Upper lobe of left lung (tissue), 6 donors: ENCODE measurements at places on chromosomes 4 and X. TPM values are rescaled to one million over a fixed set of nuclear protein-coding genes. Genes with fewer than 3 reads are reported as not detected.
A peak's percentile ranks its signal among the peaks of the same experiment; 100 is the strongest.

The RIPPLY1 gene
- not detected for total RNA-seq

DNA sequence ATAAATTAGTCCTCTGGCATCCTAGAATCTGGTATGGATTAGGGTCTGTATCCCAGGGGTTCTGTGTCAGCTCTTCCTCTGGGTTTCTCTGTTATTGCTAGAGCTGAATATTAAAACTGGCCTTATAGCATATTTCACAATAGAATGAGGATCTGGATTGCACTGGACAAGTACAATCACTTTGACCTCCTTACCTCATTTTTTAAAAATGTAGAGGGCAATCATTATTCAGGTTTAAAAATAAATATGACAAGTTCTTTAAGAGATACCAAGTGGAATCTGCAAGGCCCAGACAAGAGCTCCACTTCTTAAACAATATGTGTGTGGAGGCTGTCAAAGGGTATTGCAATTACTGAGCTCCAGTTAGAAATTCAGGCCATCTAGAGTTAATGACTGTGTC lies 1.4 kb downstream of the PALLD start:
- no peak for DNase-seq

The FGA gene
- total RNA-seq = 30.7 TPM

DNA sequence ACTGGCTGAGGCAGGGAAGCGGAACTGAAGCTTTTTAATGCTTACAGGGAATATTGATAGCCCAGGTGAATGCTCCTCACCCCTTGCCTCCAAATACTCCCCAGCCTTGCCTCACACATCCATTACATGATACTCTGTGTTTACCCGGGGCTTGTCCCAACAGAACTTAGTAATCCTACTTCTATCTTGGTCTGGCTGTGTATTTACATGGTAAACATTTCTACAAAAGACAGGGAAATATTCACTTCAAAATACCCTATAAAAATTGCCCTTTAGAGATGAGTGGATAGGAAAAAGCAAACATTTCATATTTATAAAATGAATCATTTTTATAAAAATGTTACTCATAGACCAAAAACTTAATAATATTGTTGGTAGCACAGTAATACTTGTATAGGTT lies 120.1 kb downstream of the NHS start:
- no peak for DNase-seq

DNA sequence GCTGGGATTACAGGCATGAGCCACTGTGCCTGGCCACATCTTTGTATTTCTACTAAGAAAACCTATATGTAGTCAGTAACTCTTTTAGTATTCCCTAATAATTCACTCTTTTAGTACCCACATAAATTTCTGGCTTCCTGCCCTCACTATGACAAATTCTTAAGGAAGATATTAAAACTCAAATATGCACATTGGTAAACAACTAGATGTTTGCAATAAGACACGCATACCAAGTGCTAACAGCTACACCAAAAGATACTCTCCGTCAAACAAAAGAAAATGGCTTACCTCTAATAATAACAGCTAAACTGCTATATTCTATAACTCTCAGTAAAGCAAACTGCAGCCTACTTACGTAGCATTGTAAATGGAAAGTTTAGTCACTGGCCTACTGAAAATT lies 6.3 kb downstream of the UBA6 start:
- no peak for DNase-seq

The UGT2B15 gene
- not detected for total RNA-seq

DNA sequence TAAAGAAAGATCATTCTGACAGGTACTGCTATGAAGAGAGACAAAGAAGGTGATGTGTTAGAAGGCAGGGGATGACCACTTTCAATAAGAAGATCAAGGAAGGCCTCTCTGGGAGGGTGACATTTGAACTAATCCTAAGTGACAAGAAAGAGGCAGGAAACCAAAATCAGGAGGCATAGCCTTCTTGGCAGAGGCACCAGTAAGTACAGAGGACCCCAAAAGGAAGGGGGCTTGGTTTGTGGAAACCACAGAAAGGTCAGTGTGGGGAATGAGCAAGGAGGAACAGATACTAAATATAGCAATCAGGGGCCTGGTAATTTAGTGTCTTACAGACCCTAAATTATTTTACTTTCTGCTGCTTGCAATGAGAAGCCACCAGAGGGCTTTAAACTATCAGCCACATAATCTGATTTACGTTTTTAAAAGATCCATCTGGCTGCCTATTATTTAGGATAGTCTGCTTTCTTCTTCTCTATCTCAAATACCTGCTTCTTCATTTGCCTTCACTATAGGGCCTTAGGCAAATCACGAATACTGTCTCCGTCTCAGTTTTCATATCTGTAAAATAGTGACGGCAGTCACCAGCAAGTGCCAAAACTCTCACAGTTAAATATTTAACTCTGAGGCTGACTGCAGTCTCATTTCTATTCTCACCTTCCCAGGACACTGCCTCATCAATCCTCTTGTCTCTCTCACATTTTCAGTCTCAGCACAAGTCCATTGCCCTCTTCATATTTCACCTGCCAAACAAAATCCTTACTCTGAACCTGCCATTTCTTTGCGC lies 16.7 kb downstream of the NR3C2 start:
- no peak for DNase-seq

DNA sequence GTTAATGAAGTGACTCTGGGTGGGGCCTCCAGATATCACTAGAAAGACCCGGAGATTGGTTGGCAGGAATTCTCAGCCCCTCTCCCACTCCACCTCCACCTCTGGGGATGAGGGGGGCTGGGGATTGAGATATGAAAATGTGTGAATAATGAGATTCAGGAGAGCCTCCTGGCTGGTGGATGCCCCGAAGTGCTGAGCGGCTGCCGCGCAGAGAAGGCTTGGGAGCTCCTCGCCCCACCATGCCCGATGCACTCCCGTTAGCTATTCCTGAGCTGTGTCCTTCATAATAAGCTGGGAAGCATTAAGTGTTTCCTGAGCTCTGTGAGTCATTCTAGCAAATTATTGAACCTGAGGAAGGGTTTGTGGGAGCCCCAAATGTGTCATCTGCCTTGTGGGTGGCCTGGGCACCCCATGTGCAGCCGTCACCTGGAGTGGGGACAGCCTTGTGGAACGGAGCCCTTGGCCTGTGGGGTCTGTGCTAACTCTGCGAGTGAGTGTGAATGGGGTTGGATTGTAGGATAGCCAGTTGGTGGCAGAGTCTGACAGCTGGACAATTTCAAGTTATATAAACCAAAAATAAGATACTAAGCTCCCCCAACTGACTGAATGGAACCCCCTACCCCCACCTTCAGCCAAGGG lies 4.4 kb upstream of the MAEA start:
- no peak for DNase-seq

GRCh38 chr4:140255467-140255866 lies 101.5 kb upstream of the MAML3 start:
- no peak for DNase-seq

DNA sequence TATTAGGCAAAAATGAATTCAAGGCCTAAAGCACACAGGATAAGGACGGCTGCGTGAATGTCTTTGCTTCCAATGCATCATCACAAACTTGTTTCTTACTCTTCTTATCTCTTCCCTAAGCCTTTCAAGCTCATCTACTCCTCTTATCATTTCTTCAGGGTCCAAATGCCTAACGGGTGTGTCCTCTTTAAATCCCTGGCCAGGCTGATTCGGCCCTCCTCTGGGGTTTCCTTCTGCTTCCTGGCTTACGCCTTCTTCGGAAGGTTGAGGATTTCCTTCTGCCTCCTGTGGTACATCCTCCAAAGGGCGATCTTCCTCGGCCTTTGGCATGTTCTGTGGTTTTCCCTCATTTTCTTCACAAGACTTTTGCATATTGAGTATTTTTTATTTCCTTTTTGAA lies 1.3 kb downstream of the TCEAL8 start:
- no peak for DNase-seq

DNA sequence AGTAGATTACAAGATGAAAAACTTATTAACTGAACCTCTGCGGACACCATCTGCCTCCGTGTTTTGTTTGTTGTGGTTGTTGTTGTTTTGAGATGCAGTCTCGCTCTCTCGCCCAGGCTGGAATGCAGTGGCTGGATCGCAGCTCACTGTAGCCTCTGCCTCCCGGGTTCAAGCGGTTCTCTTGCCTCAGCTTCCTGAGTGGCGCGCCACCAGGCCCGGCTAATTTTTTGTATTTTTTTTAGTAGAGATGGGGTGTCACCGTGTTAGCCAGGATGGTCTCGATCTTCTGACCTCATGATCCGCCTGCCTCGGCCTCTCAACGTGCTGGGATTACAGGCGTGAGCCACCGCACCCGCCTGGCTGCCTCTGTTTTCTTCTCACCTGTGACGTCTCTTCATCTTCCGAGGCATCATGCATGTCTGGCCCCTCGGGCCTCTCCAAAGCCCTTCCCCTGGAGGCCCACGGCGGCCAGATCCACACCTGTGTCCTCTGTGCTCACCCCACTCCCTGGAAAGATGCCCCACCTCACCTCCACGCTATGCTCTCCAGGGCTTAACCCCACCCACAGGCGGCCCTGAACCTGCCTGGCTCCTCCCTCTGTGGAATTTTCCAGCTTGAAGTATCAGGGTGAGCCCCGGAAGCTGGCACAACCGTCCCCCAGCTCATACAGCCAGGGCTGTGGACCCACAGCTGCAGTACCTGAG lies 77.0 kb upstream of the MXD4 start:
- peak; percentile 42 for DNase-seq

- no peak for DNase-seq
Measured at GRCh38 chr4:138680989-138681604, 334.5 kb upstream of the NOCT start.

The SPANXA1 gene
- not detected for total RNA-seq

GRCh38 chrX:69031971-69032391 lies 133.3 kb downstream of the PJA1 start:
- no peak for DNase-seq

The KCNIP4 gene
- not detected for total RNA-seq

The MRFAP1L1 gene
- total RNA-seq = 41.9 TPM

DNA sequence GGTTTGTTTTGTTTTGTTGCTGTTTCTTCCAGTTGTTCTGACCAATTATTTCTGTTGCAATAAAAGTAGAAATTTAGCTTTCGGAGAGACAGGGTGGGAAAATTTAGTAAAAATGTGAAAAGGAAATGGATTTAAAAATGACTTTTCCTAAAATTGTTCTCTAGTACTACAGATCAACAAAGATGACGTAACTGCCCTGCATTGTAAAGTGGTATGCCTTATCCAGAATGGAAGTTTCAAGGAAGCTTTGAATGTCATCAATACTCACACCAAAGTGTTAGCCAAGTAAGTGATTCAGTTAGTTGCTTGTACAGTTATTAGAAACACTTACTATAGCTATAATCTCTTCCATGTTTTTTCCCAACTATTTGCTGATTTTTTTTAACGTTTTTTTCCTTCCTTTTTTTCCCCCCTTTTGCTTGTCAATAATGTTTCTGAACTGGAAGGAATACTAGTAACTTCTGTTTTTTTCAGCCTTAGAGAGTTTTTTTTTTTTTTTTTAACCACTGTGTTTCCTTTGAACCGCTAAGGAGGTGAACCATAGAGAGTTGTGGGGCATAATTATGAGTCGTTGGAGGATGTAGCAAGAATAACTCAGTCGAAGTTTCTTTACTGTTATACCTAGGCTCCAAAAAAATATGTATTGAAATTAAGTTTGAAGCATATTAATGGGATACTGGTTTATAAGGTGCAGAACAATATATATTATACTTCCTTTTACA lies 2.2 kb downstream of the SRP72 start:
- DNase-seq = no peak

- DNase-seq = peak; percentile 24
Measured at GRCh38 chr4:18593297-18594002, 571.9 kb upstream of the LCORL start.

- DNase-seq = no peak
Measured at GRCh38 chr4:133641191-133641590, 492.1 kb downstream of the PCDH10 start.

- DNase-seq = no peak
Measured at GRCh38 chr4:171067422-171067821, 745.8 kb upstream of the GALNTL6 start.

DNA sequence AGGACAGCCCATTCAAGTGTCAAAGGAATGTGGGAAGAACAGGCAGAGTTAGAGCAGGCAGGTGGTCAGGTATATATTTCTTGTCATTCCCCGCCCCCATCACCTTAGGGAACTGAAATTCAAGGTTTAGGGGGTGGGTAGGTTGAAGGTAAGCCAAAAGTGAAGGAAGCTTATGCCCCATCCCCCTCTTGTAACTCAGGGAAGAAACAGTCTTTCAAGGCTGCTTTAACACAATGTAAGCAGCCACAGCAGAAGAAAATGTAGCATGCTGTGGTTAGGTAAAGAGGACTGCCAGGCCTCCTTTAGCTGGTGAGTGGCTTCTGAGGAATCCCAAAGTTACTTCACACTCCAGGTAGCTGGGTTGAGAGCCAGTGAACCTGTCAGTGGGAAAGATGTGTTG lies 122.3 kb downstream of the RS1 start:
- DNase-seq = no peak

DNA sequence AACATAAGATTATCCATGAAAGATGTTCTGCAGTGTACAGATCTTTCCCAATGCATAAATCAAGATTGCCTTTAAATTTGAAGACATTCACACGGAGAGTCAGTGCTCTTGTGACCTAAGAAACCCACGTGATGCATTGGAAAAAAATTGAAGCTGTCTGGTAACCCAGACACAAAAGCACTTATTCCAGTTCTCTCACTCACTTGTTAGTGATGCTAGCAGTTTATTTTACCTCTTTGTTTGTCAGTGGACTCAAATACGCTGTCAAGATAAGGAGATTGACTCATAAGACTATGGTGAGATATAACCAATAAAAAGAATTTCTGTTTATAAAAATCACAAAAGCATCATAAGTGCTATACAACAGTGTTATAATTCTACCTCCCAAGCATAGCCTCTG lies 245.8 kb upstream of the SMIM31 start:
- no peak for DNase-seq

DNA sequence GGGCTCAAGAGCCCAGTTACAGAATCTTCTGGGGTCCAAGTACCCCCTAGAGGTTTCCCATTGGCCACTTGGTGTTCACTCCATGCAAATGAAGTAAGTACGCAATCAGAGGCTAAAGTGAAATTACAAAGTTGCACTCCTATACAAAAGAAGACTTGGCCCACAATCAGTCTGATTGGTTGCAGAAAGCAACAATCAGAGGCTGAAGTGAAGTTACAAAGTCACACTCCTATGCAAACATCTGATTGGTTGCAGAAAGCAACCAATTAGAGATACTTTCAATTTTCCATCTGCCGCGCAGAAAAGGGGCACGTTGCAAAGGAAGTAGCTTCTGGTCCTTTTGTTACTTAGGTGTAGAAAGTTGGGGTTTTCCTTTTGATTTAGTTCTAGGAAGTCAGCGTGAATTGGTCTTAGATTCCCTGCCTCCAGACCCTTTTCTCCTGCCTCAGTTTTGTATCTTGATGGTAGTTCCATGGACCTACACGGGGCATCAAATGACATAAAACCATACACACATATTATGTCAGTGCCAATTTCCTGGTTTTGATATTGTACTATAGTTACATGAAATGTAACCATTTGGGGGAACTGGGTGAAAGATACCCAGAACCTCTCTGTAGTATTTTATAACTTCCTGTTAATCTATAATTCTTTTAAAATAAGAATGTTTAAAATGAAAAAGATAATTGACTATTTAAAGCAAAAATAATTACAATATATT lies 12.4 kb upstream of the PIN4 start:
- DNase-seq = no peak
